ENCODE measurements at places on chromosomes 16 and 17.
A peak's percentile ranks its signal among the peaks of the same experiment; 100 is the strongest.

DNA sequence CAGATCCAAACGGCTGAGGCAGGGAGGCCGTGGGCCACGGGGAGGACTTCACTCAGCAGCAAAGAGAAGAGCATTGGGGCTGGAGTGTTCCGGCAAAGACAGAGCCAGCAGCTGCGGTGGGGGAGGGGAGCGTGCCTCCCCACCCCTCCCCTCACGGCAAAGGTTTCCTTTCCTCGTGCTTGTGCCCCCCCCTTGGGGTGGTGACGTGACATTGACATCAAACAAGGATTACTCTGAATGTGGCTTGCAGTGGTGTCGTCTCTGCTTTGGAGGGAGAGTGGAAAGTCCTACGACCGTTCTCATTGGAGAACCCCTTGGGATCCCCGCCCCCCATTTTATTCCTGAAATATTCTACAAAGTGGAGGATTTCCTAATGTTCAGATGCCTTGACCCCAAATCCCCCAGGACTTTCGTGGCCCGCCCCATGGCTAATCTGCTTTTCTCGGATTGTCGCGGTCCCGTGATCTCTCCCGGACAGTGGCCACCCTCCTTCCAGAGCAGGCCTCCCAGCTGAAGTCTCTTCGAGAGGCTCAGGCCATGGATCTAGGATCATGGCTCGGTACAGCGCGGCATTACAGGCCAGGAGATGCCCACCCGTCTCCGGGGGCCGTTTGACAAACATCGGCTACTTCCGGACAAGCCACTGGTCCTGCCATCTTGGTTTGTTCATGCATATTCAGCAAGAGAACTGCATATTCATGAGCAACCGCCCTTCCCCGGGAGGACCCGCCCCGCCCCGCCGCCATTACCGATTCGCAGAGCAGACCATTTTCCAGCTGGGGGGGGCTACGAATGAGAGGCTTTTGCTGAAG, 705 bp upstream of the POLR2A start:
- DNase-seq: peak; percentile 96

DNA sequence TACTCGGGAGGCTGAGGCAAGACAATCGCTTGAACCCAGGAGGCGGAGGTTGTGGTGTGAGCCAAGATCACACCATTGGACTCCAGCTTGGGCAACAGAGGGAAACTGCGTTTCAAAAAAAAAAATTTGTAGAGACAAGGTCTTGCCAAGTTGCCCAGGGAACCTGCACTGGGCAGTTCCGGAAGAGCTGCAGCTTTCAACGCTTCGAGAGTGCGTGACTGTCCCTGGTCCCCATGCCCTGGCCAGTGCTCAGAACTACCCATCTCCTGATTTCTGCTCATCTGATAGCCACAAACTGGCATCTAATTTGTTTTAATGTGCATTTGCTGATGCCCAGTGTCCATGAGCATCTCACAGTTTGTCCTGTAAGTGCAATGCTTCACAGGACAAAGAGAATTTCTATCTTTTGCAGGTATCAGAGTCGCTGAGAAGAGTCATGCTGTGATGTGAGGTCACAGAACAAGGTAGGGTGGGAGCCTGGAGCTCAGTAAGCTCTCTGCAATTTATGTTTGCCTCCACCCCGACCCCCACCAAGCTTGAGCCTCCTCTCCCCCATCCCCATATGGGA, 3.9 kb downstream of the ACTG1 start:
- peak; percentile 21 for DNase-seq

DNA sequence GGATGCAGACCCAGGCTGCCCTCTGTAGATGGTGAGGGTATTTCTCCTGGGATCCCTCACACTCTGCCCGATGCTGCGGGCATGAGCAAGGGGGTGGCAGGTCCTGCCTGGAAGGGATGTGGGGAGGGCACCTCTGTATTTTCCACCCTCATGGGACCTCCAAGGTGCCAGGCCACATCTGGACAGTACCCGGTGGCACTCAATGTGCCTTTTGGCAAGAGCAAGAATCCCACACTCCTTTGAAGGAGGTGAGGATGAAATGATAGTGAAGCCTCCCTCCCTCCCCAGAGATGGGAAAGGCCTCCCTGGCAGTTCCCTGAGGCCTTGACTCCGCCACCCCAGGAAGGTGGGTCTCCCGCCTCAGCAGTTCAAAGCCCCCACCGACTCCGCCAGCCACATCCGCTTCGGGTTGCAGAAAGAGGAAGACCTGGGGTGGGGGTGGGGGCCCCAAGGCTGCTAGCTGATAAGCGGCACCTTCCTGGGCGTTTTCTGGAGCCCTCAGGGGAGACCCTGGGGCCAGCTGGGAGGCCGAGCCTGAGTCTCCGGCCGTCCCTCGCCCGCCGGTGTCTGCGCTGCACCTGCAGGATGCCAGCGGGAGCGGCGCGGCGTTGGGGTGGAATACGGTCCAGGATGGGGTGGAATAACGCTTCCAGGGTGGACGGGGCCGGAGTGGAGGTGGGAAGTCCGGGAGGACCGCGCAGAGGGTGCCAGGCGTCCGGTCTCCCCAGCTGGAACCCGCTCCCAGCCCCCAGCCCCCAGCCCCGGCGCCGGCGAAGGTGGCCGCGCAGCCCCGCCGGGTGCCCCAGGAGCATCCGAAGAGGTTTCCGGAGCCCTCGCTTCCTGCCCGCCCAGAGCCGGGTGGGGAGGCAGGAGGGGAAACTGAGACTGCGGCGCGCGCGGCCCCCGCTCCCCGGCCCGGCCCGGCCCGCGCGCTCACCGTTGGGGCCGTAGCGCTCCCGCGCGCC, 718 bp downstream of the ATP2A3 start:
- no peak for DNase-seq

DNA sequence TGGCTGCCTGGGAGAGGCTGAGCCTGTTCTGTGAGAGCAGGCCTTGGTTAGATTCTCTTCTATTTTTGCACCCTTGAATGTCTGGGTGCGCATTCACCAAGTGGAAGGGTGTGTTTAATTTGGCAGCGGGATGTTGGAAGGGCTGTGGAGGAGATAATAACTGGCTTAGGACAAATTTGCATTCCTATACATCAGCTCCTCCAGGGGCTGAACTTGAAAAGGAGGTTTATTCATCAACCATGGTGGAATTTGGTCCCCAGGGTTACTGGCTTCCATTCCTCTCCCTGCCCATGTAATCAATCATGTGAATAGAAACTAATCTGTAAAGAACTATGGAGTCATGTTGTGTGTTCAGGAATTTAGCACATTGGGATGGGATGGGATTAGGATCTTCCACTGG, 100.2 kb upstream of the FOXF1 start:
- no peak for DNase-seq

DNA sequence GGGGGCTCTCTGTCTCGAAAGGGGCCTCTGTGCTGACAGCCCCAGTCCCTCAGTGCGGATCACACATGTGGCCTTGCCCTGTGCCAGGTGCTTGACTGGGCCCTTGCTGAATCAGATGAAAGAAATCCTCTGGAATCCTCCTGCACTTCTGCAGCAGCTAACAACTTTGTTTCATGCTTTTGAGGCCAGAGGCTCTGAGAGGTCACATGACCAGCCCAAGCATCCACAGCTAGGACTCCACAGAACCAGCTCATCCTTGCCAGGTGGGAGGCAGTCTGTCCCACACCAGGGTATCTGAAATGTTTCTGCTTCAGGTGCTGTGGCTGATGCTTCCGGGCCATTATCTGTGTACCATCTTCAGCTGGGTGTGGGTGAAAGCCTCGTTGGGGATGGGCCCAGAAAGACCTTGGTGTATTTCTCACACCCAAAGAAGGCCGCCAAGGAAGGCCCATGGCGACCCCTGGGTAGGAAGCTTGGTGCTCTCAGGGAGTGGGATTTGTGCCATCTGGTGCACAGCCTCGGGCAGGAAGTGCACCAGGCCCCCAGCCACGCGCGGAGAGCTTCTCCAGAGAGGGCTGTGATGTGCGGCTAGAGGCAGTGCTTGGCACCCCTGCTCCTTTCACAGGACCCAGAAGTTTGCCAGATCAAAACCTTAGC, 143.8 kb downstream of the CLEC16A start:
- no peak for DNase-seq

DNA sequence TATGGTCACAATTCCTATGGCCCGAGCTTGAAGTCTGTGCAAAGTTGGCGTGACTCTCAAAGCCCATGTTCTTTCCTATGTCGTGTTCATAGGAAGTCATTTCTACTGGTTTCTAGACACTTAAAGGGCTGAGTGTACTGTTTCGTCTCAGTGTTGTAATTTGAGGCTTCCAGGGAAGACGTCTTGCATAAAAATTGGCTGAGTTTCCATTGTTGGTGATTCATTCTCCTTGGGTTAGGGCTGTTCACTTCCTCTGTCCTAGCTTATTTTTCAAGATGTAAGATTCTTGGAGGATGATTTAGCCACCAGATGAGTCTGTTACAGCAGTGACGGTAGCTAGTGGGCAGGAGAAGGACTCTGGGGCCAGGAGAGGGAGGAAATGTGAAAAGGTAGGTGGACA, 43.1 kb downstream of the PIK3R5 start:
- no peak for DNase-seq

DNA sequence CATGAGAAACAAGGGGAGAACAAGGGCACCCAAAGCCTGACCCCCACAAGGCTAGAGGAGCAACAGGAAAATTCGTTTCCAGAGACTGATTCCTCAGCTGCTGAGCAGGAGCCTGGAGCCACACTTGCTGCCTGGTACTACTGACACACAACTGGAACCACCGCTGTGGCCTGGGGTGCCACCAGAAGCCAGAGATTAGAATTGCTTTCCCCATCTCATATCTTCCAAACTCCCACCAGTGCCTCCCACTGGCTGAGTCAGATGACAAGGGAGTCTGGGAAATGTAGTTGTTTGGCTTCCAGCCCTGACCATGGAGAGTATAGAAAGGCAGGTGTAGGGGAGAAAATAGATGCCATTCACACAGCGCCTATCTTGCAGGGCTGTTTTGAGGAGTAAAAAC, 4.1 kb upstream of the TMEM11 start:
- no peak for DNase-seq

GRCh38 chr17:80937462-80938381, 53.9 kb upstream of the CHMP6 start:
- peak; percentile 69 for DNase-seq

- no peak for DNase-seq
These were observed 149.5 kb upstream of the ERCC4 start for GRCh38 chr16:13770436-13770835.

DNA sequence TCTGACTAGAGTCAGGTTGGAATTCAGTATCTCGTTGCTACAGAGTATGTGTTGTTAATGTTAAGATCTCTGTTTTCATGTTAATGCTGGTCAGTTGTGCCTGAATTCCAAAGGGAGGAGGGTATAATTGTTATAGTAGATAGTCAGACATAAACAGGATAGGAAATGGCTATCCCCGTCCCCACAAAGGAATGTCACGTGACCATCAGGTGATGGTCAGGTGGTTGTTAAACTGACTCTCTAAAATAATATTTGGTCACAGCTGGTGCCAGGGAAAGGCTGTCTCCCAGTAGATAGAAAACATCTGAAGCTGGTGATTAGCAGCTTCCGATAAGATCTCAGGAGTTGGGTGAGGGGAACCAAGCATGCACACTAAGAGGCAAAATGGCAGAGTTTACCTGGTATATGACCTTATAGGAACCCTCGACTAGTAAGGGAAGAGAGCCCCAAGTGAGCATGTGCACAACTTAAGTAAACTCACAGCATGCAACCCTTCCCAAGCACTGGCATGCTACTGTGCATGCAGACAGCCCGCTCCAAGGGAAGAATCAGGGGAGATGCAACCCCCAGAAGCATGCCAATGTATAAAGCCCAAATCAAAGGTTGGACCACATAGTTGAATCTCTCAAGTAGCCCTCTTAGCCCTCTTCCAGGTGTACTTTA, 27.4 kb upstream of the SLC6A2 start:
- no peak for DNase-seq

DNA sequence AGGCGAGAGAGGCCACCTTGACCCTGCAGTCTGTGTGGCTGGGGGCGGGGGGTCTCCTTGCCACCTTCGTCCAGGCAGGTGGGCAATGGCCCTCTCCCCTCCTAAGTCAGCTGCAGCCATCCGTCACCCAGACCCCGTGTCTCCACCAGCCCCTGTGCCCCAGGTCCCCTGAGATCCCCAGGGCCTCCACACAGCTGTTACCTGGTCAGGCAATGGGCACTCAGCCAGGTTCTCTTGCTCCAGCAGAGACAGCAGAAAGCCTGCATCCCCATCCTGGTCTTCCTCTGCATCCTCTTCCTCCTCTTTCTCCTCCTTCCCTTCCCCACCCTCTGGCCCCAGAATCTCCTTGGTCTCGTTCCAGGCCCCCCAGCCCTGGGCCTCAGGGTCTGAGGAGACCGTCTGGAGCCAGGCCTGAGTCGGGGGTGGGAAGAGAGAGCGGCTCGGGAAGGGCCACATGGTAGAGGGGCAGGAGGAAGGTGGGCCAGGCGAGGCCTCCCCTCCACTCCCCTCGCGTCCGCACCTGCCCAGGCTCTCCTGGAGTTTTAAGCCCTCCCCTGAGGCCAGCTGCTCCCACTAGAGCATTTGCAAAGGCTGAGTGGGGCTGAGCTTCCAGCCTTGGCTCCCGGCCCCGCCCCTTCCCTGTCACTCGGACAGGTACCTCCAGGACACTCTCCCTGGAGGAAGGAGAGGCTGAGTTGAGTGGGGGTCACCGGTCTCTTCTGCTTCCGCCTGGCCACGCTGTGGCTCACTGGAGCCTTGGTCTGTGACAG, at the start of gene PABPN1L:
PABPN1L (minus strand) TSS at position 510 of the 770 bp plus-strand sequence; CDS start at position 456, 54 bp downstream.
- DNase-seq: no peak

DNA sequence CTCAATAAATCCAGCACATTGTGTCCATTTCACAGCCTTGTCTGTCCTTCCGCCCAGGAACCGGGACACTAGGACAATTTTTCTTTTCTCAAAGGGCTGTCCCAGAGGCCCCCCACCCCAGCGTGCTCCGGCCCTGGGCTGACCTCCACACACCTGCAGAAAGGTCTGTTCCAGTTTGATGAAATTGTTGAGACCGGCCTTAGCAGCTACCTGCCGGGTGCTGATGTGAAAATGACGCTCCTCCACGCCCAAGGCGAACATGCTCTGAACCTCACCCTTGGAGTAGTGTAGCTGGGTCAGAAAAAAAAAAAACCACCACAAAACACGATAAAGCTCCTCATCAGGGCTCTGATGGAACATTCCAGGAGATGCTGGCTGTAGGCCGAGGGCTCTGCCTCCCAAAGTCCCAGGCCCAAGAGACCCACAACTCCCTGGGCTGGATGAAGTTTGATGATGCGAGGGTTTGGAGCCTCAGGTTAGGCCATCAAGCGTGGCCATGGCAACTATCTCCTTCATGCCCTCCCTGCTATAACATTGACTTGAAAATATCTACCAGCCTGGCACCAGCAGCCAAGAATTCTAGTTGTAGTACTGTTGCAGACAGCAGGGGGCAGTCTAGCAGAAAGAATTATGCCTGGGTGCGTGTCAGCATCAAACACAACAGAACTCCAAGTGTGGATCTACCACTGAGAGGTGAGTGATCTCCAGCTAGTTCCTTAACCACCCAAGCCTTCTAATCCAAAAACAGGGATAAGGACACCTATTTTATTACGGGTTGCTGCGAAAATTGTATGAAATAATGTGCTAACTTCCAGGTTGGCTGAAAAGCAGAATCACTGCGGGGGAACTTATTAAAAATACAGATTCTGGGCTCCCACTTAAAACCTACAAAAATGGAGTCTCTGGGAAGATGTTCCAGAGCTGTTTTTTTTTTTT, 62.1 kb downstream of the RMI2 start:
- DNase-seq: peak; percentile 71

- DNase-seq: peak; percentile 89
These were observed 122.3 kb upstream of the CIBAR2 start for GRCh38 chr16:85234310-85235204.

GRCh38 chr17:78127239-78127887, 1.2 kb downstream of the TMC6 start:
- DNase-seq: peak; percentile 74

GRCh38 chr16:85193115-85193493, 80.8 kb upstream of the CIBAR2 start:
- DNase-seq: no peak

- DNase-seq: peak; percentile 29
These were observed 18.6 kb downstream of the FOXN1 start for GRCh38 chr17:28524476-28525424.
